ENCODE measurements at places on chromosomes 11 and 22.

GRCh38 chr11:68813773-68814172, 27.9 kb downstream of the CPT1A start:
- no peak for DNase-seq

GRCh38 chr11:111063726-111064517, 181.6 kb upstream of the POU2AF2 start:
- DNase-seq = no peak

- DNase-seq = no peak
Observed at GRCh38 chr22:27782088-27782487, 19.5 kb downstream of the MN1 start.

GRCh38 chr11:107042748-107043147, 24.5 kb upstream of the GUCY1A2 start:
- DNase-seq = no peak

DNA sequence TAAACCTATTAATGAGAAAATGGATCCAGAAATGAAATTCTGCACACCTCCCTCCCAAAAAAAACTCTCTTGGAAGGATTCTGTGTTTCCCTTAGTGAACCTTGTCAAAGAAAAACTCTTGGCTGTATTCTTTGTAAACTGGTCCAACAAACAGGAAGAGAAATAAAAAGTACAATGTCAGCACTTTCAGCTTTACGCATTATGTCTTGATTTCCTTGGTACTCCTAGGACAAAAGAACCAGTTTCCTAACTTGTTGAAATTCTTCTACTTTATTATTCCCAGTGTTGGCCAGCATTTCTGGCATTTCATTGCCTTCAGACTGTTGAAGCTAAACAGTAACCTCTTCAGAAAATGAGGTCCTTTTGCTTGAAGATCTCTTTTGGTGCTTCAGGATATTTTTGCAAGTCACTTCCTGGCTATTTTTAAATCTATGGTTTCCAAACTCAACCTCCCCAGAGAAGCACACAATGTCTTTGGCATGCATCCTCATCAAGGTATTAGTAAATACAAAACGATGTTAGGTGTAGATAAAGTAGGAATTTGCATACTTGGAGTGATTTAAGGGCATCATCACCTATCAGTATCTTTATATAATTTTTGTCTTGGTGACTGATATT, 342.7 kb downstream of the AASDHPPT start:
- DNase-seq = no peak

GRCh38 chr11:45182902-45183301, 36.5 kb downstream of the PRDM11 start:
- DNase-seq = no peak

DNA sequence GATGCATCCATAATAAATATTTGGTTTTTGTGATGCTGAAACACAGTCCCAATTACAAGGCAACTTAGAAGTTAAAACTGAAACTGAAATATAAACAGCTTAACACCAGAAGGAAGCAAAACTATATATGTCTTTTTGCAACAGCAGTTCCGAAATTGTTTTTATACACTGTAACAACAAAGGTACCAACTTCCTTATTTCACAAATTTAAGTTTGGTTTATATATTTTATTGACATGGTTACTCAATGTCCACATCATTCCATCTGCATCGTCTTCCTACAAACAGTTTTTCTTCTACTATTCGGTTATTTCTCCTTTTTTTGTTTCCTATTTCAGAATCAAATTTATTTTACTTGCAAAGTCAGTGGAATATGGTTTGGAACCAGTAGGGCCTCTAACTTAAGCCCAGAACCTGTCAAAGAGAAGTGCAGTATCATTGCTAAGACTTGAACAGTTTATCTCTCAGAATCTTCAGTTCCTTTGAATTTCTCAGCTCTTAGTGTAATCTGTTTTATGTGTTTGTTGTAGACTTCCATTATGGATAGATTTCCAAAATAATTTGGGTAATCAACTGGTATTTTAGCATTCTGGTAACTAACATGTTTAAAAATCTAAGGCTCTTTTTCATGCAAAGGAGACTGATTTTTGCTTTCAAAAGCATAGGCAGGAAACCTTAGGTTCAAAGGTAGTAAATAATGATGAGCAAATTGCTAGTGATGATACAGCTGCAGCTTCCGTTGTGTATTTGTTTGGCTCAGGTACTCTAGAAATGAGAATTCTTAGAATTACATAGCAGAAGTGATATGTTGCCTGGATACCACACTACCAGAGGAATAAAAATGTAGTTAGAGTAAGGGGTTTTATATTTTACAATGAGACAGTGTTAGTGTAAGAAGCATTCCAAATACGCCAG, 8.2 kb upstream of the HSPA8 start:
- no peak for DNase-seq

- no peak for DNase-seq
Observed at GRCh38 chr22:32904044-32904443, 102.5 kb downstream of the TIMP3 start.

- DNase-seq = no peak
Observed at GRCh38 chr11:24623121-24623520, 126.3 kb downstream of the LUZP2 start.

DNA sequence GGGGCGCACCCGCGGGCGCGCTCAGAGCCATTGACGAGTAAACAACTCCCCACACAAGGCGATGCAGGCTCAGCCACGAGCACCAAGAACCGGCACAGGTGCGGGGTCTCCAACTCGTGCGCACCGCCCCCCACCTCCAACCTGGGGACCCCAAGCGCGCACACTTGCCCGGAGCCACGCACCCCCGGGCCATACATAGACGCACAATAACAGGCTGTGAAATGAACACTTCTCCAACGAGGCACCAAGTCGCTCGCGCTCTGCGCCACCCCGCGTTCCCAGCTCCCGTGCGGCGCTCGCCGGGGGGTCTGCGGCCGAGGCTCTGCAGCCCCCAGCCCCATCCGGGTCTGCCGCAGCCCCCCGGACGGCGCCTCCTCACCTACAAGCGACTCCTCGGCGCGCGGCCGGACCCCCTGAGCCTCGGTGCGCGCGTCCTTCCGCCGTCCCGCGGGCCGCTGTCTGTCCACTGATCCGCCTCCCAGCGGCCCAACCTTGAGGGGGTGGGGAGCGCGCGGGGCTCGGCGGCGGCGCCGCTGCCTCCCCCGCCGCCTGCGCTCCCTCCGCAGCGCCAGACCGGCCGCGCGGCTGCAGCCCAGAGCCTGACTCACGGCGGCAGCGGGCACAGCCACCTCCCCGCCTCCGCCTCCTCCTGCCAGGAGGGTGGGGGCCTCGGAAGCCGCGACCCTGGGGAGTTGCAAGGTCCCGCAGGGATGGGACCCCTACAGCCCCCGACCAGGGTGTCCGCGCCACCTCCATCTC, 1.6 kb downstream of the IFITM10 start:
- no peak for DNase-seq

GRCh38 chr11:13745165-13745564, 76.7 kb downstream of the FAR1 start:
- no peak for DNase-seq

- no peak for DNase-seq
Observed at GRCh38 chr22:37824674-37825641, 1.8 kb downstream of the GALR3 start.

GRCh38 chr11:2870969-2871680, 14.4 kb downstream of the CDKN1C start:
- DNase-seq = no peak

- no peak for DNase-seq
Observed at GRCh38 chr22:39299829-39300178, 19.6 kb downstream of the RPL3 start.

- DNase-seq = no peak
Observed at GRCh38 chr22:43946384-43946667, 8.9 kb upstream of the SAMM50 start.

- DNase-seq = no peak
Observed at GRCh38 chr11:123264431-123264780, 69.4 kb upstream of the CLMP start.

- DNase-seq = no peak
Observed at GRCh38 chr11:36790526-36790925, 192.5 kb upstream of the RAG2 start.

DNA sequence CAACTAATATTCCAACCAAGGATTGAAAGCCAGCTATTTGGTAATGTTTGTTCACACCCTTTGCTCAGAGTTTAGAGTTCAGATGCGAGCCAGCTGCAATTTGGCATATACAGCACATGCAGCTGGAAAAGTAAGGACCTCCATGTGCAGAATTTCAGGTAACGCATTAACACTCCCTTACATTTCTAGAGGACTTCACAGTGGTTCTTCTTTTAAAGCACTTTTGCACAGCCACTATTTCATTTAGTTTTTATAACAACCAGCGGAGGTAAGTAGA, 3.4 kb downstream of the POU2AF3 start:
- DNase-seq = no peak

GRCh38 chr22:18996376-18996900, 60.3 kb upstream of the PRODH start:
- DNase-seq = no peak

- DNase-seq = no peak
Observed at GRCh38 chr11:35791088-35791958, 128.7 kb downstream of the TRIM44 start.

DNA sequence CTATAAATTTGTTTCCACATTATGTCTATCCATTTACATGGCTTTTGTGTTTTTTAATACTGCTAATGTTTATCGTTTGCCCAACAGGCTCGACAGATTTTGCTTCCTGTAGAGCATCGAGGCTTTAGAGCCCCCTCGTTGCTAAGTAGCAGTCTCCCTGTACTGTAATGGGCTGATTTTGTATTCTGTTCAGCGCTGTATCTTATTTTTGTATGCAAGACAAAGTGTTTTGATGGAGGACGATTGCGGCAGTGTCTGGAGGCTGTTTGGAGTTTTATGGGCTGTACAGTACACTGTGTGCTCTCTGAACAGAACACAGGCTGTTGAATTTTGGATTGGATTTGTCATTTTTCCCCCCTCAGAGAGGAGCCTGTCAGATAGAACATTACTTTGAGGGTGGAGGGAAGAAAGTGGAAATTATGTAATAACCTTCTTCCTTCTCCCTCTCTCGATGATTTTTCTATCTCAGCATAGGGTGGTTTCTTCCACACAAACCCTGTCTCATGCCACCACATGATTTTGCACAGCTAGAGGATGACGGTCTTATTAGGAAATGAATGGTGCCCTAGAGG, 104.4 kb downstream of the ZBTB16 start:
- no peak for DNase-seq

DNA sequence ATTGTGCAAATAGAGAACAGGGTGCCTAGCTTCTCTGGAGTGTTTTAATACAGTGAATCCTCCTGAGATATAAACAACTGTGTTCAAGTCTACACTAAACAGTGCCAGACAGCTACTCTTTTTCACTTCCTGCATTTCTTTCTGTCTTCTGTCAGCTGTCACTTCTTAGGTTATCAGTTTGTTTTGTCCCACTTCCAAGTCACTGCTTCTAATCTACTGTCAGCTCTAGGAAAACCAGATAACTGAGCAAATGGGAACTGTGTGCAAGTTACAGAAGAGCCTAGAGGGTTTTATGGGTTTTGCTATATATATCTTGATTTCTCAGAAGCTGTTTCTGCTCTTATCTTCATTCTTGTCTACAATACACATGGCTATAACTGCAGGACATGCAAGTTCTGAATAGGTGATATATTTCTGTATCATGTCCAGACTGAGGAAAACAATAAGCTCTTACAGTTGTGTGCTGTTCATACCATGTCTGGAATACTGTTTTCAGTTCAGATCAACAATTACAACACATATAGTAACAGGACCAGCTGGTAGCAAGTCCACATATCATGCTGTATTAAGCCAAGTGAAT, 5.8 kb downstream of the PITPNB start:
- no peak for DNase-seq

GRCh38 chr11:34278693-34279297, 79.0 kb downstream of the ABTB2 start:
- DNase-seq = no peak

DNA sequence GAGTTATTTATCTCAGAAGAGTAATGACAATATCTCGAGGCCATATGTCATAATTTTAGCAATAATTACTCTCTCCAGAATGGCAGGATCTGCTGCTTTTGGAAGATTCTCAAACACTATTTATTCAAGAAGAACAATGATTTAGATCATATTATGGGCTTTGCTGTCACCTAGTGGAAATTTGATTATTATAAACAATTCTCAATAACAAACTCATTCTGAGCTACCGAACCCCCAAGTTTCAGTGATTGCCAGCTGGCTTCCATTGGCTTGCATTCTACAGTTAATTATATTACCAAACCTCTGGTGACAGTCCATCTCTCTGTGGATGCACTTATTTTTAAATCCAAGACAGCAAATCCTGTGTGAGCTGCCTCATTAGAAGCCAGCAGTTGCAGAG, 27.9 kb upstream of the SLC36A4 start:
- DNase-seq = no peak

GRCh38 chr22:40347300-40347699, 1.0 kb downstream of the ADSL start:
- no peak for DNase-seq

DNA sequence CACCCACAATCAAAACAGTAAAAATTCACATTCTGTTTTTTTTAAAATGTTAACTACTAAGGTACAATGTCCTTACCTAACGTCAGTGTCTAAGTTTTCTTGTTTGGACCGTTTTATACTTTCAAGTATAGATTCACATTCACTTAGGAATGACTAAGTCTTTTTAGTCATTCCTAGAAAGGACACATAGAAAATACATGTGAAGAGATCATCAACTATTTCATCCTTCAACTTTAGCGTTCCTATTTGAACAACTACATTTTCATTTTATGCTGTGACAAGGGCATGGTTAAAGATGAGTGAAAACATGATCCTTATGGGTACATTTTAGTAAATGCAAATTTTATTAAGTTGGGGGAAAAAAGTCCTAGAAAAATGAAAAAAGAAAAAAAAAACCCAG, 62.8 kb downstream of the DDX10 start:
- DNase-seq = no peak

DNA sequence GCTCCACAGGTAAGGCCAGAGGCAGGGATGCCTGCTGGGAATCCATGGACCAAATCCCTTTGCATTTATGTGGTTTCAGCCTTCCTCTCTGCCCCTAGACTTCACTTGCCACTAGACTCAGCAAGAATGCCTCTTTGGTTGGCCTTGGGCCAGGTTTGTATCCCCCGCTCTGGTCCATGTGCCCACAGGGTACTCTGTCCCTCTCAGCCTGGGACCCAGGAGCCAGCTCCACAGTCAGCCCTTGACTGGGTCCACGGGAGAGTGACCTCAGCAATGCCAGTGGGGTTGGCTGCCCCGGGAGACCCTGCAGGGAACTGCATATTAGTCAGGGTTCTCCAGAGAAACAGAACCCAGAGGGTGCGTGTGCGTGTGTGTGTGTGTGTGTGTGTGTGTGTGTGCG, 28.3 kb upstream of the LINC01488 start:
- DNase-seq = no peak

- no peak for DNase-seq
Observed at GRCh38 chr22:27157666-27158370, 500.4 kb downstream of the MIAT start.

DNA sequence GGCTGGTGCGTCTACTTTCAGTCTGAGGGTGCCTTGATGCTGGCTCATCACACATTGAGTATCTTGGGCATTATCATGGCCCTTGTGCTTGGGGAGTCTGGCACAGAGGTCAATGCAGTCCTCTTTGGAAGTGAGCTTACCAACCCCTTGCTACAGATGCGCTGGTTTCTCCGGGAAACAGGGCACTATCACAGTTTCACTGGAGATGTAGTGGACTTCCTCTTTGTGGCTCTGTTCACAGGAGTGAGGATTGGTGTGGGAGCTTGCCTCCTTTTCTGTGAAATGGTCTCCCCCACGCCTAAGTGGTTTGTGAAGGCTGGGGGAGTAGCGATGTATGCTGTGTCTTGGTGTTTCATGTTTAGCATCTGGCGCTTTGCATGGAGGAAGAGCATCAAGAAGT, 4.9 kb downstream of the TLCD5 start:
- no peak for DNase-seq

GRCh38 chr22:45503050-45503815, 550 bp downstream of the FBLN1 start:
- DNase-seq = no peak

- DNase-seq = no peak
Observed at GRCh38 chr11:127055236-127055635, 54.7 kb upstream of the KIRREL3 start.

Data from GM18507 (cell line).